Midbrain (tissue), 1 donor: ENCODE measurements at places on chromosomes 3 and 15.

- no peak for DNase-seq
These were observed 111.4 kb upstream of the TOPAZ1 start for GRCh38 chr3:44130249-44130648.

DNA sequence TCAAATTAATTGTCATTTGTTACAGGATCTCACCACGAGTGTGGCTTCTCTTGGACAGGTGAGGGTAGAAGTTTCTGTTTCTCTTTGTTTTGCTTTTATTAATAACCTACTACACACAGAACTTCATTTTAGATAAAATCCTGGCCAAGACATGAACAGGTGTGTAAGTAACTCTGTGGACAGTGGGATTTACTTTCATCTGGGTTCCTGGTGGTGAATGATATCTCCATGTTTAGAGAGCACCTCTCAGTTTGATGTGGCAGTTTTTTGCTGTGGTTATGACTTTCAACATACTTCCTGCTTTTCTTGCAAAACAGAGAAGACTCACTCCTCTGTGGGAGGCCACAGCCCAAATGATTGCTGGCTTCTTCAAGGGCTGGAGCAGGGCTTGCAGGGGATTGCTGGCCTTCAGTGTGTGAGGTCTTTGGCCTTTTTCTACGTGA, 71.1 kb upstream of the XCR1 start:
- DNase-seq = no peak

- DNase-seq = no peak
These were observed 51.8 kb downstream of the RNF111 start for GRCh38 chr15:59039225-59039624.

DNA sequence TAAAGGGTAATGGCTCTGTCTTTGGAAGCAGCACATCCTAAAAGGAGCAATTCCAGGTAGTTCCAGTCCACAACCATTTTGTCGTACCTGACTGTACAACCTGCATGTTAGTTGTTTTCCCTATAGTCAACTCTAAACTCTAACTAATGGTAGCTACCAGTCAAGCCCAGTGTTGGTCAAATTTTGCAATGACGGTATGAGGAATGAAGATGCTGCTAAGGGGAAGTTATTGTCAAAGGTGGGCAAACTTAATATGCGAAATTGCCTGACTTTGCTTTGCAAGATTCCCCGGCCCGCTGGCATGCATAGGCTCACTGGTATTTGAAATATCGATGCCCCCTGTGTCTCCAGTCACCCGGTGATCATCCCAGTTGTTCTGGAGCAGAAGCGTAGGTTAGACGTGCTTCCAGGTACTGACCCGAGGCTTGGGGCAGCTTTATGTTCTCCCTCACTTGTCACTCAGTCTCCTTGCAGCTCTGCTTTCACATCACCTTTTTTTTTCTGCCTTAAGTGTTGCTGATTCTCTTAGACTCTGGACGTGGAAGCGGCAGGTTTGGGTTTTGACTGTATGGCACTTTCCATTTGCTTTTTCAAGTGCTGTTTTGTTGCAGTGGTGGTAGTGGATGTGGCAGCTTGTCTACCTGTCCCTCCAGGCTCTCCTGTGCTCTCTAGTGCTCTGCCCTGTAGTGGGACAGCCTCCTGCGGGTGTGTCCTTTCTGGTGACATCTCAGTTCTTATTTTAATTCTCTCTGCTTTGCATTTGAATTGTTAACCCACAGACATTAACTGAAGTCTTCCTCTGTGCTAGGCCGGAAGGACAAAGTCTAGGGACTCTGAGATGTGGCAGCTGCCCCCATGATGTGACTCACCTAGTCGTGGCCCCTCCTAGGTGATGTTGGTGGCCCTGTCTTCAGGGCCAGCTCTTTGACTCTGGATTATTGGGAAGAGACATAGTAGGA, 95.8 kb upstream of the UMPS start:
- DNase-seq = no peak
